Activated naive CD4-positive, alpha-beta T cell treated with Interleukin-2 at 50 U/mL for 16 hours (primary cell): ENCODE measurements at places on chromosomes 7 and 10.

DNA sequence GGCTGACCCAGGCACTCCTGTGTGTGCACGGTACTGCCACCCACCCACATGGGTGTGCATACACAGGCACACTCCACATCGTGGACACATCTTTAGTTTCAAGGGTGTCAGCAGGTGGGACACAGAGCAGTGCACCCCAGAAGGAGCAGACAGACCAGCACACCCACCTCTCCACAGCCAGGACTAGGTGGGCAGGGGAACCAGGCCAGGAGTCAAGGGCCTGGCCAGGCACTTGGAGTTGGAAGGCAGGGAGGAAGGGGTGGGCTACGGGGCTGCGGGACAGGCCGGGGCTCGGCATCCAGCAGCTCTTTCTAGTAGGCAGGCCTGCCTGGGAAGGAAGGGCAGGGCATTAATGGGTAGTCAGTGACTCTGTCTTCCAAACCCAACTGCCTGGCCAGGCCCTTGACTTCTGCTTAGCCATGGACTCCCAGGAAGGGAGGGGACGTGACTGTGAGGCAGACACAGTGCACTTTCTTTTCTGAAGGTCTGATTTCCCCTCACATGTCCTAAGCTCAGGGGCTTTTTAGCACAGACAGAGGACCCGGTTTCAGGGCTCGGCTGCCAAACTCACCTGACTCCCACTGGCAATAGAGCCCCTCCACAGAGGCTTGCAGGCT is 14.6 kb downstream of the RASGEF1A start:
- DNase-seq = no peak

DNA sequence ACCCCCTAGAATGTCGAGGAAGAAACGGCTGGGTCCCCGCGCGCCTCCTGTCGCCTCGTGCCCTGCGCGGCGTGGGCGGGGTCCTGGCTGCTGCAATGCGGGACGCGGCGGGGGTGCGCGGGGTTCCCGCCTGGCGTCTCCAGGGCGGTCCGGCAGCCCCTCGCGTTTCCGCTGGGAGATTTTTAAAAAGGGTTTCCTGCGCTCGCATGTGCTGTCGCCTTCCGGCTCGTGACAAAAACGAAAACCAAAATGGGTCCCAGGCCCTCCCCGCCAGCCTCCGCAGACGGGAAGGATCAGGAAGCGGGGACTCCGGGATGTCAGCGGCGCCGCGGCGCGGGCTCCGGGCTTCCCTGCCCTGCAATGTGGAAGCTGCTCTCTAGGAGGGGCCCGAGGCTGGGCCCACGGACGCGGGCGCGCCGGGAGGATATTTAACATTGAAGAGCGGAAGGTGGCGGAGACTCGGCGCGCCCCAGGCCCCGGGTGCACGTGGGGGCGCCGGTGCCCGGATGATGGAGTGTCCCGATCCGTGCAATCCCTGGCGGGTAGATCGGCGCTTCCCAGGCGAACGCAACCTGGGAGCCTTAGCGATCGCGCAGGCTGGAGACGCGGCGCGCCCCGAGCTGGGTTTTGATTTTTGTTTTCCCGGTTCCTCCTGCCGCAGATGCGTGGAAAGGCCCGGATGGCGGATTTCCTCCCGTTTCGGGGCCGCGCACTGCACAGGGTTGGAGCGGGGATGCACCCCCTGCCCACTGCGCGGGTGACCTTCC is 1.0 kb downstream of the PFKP start:
- peak; percentile 72 for DNase-seq

DNA sequence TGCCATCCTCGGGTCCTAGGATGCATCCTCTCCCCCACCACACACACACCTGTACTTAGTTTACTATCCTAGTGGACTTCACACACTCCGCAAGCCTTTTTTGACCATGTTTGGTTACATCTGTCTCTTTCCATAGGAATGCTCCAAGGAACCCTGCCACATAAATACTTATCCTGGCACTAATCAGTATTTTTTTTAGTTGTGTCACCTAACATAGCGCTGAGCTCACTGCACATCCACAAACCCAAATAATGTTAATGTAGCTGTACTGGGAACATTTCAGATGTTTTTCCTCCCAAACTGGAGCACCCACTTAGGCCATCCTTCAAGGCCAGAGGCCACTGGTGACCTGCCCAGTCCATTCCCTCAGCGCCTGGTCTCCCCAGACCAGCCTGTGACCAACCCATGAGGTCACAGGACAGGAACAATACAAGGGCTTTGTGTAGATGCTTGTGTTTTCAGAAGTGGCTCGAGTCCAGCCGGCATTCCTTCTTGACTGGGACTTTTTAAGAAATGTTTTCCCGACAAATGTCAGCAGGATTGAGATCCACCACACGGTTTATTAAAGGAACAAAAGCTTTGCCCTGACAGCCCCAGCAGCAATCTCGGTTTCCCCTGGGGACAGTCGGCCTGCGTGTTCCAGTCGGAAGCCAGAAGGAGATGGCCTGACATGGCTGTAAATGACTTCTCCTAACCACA is 181.4 kb downstream of the JCAD start:
- DNase-seq = no peak

DNA sequence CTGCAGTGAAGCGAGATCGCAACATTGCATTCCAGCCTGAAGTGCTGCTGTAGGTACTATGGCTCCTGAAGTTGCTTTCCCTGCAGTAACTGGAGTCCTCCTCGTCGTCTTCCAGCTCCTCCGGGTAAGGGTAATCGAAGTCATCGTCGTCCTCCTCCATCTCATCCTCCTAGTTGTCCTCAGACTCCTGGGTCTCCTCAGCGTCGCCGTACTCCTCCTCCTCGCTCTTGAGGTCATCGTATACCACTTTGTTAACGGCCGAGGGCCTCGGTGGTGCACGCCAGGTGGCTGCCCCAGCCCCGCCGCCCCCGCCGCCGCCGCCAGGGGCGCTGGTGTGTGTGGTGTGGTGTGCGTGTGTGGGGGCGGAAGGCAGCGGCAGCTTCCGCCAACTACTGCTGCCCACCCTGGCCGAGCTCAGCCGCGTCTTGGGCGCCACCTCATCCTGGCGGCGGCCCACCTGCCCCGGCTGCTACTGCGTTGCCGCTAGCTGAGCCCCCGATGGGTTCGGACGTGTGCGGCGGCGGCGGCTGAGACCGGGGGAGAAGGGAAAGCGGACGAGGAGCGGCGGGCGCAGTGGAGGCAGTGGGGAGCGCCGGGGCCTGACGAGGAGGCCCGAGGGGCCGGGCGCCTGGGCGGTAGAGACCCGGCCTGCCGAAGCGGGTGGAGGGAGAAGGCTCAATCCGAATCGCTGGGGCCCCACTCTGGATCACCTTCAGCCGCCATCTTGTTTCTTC is 11.8 kb upstream of the ACBD5 start:
- DNase-seq = peak; percentile 85

GRCh38 chr7:5638994-5639393 is 142.5 kb downstream of the RNF216 start:
- no peak for DNase-seq

DNA sequence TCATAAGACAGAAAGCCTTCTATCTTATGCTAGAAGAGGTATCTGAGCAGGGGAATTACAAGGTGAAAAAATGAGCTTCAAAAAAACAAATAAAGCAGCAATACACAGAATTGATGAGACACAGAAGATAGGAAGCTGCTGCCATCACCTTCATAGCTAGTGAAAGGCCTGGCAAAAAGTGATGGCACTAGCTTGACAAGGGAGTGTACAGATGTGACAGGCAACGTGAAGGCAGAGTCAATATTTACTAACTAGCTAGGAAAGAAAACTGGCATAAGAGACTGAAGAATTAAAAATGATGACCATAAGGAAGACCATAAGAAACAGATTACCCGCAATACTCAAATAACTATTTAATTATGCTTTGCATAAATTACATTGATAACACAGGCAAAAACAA is 9.4 kb downstream of the GPR22 start:
- no peak for DNase-seq

DNA sequence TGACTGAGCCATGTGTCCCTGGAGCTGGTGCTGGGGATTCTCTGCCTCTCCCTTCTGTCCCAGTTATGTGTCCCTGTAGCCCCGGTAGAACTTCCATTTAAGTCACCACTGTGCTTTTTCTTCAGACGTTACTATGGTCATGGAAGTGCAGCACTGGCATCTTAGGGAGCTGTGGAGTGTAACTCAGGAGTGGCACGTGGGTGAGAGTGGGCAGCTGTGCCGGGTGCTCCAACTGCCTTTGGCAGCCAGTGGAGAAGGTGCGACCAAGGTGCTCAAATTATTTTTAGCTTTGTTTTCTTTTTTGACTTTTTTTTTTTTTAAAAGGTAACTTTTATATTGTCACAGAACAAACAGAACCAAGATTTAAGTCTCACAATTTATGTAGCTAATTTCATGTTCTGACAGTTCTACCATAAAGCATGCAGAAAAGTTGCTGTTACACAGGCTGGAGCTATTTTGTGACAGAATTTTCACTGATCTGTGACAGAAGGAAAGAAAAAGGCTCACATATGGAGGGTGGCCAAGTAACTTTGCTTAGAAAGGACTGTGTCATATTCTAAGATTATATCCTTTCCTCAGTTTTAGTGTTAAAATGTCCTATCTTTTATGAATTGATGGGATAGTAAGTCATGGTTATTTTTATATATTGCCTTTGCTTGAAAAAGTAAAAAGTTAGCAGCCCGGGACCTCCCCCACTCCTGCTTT is 73.9 kb downstream of the SH2D4B start:
- no peak for DNase-seq

- no peak for DNase-seq
Observed at GRCh38 chr7:96328016-96328415, 6.1 kb upstream of the SLC25A13 start.
